ENCODE measurements at places on chromosomes 6 and 20.

GRCh38 chr6:143941852-143942627, 66.0 kb downstream of the PLAGL1 start:
- peak; percentile 51 for DNase-seq

- DNase-seq, result no peak
Measured at GRCh38 chr6:164534070-164534766, 775.2 kb downstream of the C6orf118 start.

GRCh38 chr6:99064834-99065233, 117.1 kb upstream of the FBXL4 start:
- no peak for DNase-seq

GRCh38 chr6:118706702-118707101, 55.3 kb upstream of the CEP85L start:
- no peak for DNase-seq

GRCh38 chr6:157514659-157515496, 133.9 kb downstream of the ZDHHC14 start:
- DNase-seq, result no peak

GRCh38 chr6:76124018-76124417, 51.6 kb upstream of the IMPG1 start:
- DNase-seq, result no peak

DNA sequence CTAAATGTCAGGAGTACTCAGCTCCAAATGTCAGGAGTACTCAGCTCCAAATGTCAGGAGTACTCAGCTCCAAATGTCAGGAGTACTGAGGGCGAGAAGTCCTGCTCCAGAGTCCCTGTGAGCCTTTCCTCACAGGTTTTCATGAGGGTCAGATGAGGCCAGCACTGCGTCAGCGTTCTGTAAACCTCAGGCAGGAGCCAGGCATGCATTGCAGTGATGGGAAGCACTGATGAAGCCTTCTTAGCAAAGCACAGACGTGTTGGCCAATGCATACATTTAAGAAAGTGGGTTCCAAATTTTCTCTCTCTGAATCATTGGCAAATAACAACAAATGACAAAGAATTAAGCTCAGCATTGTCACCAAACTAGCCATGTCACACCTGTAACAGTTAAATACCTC, 254.9 kb downstream of the ZNF217 start:
- no peak for DNase-seq

DNA sequence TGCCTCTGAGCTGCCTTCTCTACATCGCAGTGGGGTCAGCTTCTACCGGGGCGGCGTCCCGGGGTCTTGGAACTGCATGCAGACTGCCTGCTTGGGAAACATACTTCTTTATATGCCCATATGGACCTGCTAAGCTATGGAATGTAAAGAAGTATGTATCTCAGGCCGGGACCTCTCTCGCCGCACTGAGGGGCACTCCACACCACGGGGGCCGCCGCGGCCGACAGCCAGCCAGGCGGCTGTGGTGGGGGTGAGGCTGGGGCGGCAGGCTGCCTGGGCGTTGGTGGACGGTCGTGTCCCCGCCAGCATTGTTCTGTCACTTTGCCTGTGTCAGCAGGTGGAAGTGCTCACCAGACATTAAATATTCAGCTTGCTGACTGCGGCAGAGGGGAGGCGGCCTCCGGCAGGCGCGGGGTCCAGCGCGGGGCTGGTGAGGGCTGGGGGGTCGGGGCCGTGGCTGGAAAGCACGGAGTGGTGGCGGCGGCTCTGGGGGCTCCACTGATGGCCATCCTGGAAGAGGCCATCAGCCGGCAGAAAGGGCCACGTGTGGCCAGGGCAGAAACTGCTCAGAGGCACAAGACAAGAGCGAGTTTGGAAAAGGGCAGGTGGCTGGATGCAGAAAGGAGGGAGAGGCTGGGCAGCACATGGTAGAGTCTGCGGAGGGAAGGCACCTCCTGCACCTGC, 78.6 kb upstream of the GATA5 start:
- DNase-seq, result no peak

GRCh38 chr20:62406635-62407176, 379 bp downstream of the CABLES2 start:
- DNase-seq, result no peak

- peak; percentile 48 for DNase-seq
Measured at GRCh38 chr6:25942561-25943147, 12.2 kb upstream of the SLC17A2 start.

GRCh38 chr6:70080443-70081070, 214.2 kb downstream of the COL19A1 start:
- no peak for DNase-seq

DNA sequence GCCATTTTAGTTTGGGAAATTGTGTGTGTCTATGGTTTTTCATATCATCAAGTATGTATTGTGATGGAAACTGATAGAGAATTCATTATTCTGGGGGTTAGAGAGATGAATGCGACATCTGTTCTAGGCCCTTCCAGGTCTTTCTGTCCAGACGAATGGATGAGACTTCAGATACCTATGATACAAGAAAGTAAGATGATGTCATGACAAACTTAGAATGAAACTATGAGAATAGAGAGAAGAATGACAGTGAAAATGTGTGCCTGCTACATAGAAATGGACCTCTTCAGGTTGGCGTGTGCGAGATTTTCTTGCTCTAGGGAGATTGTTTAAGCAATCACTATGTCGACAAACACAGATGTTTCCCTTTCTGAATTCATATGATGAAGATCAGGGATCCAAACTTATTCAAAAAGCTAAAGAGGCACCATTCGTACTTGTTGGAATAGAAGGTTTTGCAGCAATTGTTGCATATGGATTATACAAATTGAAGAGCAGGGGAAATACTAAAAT, 76.1 kb downstream of the SCAND1 start:
- no peak for DNase-seq

Measured in HCT116 (cell line).